Aortic smooth muscle cell (primary cell): ENCODE measurements at places on chromosomes 1 and 21. TPM values are rescaled to one million over a fixed set of nuclear protein-coding genes. Genes with fewer than 3 reads are reported as not detected.

Gene SIKE1
- total RNA-seq, result 63.1 and 63.5 TPM in 2 replicates

Gene MEAF6
- total RNA-seq, result 50.1 and 54.7 TPM in 2 replicates

Gene HSD3B1
- not detected in 2 replicates for total RNA-seq

Gene PROX1
- 0.12 and 0.13 TPM in 2 replicates for total RNA-seq

Gene VANGL2
- total RNA-seq, result not detected in 2 replicates

Gene E2F2
- 0.93 and 2.1 TPM in 2 replicates for total RNA-seq

Gene COL9A2
- total RNA-seq, result 0.53 and 1.1 TPM in 2 replicates

Gene TCP10L
- 0.25 and 0.26 TPM in 2 replicates for total RNA-seq

Gene RHD
- total RNA-seq, result not detected in 2 replicates

Gene LPAR3
- total RNA-seq, result 0.13 and 0.31 TPM in 2 replicates

Gene ACTN2
- total RNA-seq, result 1.6 and 2.8 TPM in 2 replicates

Gene DIRAS3
- 0.99 and 1.3 TPM in 2 replicates for total RNA-seq

Gene FAM110D
- total RNA-seq, result under 0.01 and 0.06 TPM in 2 replicates
